Stimulated activated CD8-positive, alpha-beta memory T cell treated with anti-CD3 and anti-CD28 coated beads, Interleukin-4, amount 100 ng/mL, for 48 hours (primary cell): ENCODE measurements at places on chromosomes 7 and 10.

DNA sequence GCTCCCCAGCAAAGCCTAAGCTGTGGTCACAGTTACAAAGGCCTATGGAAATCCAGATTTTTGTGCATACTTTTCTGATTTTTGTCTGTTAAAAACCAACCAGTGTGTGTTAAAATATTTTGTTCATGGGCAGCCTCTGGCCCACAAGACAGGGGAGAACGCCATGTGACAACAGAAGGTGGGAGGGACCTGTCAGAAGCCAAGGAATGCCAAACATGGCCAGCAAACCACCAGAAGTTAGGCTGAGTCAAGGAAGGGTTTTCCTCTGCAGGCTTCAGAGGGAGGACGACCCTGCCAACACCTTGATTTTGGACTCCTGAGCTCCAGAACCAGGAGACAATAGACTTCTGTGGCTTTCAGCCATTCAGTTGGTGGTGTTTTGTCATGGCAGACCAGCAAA lies 127.3 kb downstream of the CUL2 start:
- no peak for DNase-seq

DNA sequence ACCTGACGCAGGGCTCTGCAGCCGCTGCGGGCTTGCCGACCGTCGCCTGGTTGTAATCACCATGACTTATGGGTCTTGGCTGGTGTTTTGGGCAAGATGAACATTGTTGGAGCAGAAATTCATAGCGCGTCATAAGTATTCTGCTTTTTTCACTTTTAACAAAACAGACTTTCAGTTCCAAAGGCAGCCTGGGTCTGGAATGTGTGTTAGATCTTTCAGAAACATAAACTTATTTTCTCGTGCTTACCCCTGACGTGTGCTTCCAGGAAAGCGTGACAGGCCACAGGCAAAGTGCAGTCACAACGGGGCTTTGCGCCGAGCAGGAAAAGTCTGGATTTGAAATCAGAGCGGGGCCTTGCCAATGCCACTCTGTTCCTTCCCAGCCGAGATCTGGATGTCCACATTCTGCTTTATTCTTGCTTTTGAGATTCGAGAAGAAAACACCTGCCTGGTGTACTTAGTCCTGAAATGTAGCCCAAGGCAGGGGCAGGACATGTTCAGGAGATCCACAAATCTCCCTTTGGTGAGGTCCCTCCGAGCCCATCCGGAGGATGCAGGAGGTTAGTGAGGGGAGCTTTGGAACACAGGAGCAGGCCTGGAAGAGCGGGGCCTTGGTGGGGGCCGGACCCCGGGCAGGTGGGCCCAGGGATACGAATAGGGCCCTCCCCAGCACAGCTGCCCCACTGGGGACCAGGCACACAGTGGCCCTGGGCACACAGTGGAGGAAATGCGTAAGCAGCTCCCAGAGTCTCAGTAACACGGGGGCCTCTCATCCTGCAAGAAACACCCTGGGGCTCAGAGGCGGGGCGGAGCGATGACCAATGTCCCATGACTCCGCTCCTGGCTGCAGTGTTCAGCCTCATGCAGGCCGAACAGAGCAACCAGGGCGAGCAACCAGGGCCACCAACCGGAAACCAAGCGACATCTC lies 49.5 kb upstream of the EBF3 start:
- peak; percentile 1 for DNase-seq

DNA sequence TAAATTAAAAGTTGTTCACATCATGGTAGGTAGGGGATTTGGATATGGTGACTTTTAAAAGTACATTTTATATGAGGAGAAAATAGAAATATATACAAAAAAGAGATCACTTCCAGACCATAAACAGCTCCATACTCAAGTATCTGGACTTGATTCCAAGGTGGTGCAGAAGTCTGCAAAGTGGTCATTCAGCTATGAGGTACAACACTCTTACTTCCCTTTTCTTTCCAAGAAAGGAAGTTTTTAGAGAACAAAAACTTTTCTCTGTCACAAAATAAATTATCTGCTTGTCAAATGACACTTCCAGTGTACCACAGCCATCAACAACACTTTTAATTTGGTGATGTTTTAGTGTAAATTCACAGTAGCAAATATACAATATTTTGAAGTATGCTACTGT lies 1013.5 kb downstream of the GATA3 start:
- DNase-seq: no peak

GRCh38 chr10:117550599-117551329 lies 8.2 kb downstream of the EMX2 start:
- DNase-seq: no peak

DNA sequence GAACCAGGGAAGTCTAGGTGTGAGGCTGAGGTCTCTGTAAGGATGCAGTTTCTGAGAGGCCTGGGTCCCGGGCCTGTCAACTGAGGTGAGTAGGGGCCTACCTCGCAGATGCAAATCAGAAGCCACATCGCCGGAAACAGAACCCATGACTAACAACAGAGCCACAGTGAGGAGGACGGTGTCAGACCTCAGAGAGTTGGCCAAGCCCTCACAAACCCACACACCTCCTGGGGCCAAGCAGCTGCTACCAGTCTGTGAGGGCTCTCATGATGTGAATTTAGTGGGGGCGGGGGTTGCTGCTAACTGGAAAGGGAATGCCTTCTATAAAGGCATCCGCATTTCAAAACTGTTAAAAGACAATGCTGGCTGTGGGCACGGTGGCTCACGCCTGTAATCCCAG lies 103.0 kb downstream of the COBL start:
- DNase-seq: no peak

DNA sequence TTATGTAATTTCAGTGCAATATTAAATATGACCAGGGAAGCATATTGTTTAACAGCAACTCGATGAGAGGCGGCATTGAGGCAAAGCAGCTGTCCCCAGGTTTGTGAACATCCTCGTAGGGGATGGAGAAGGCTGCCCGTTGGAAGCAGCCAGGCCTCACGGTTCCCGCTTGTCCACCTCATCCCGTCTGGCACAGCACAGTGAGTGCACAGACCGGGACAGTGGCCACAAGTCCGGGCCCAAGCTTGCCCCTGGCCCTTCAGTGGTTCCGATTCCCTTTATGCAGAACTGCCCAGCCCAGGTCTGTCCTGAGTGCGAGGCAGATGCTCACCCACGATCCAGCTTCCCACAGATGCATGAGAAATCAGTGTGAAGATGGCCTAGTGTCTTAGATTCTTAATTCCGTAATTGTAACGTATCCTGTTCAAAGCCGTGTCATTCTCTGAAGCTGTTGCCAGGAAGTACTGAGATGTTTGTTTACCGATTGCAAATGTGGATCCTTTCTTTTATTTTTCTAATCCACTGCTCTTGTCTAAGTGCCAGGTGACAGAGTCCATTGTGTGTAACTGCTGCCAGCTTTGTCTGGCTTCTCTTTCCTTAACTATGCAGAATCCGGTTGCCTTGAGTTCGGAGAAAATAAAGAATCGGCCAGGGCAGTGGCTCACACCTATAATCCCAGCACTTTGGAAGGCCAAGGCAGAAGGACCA lies 35.5 kb downstream of the PFKP start:
- no peak for DNase-seq

DNA sequence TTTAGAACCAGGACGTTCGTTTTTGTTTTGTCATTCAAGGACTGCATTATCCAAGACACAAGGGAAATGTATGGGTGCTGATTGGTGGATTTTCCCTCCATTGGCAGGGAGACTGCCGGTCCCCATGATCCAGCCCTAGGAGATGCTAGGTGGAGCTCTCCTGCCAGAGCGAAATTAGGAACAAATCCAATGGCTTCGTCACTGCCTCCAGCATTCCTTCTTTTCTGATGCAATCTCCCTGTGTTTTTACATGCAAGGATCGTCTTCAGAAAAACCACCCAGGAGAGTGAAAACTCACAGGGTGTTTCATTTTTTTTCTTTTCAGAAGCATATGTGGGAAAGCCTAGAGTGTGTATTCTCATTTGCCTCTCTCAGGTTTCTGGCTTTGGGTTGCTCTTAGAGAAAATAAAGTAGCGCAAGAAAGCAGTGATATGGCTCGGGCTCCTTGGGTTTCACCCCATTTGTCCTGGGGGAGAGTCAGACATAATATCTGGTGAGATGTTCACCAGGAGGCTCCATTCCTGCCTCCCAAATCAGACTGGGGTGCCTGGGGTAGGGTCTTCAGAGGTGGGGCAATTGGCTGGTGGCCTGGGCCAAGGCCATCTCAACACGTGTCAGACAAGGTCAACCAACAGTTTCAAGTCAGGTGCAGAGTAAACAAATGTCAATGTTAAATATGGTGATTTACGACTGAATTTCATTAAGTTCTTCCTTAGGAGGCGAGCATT lies 450.9 kb upstream of the MKI67 start:
- DNase-seq: no peak
